IMR-90 (cell line): ENCODE measurements at places on chromosomes 1 and 21. TPM values are rescaled to one million over a fixed set of nuclear protein-coding genes. Genes with fewer than 3 reads are reported as not detected.

UBL4B gene
- polyA plus RNA-seq: not detected in 2 replicates

DYNLT5 gene
- polyA plus RNA-seq: 0.09 and 0.12 TPM in 2 replicates

AGBL4 gene
- polyA plus RNA-seq: not detected in 2 replicates

AMY2A gene
- polyA plus RNA-seq: not detected in 2 replicates

ERICH3 gene
- not detected in 2 replicates for polyA plus RNA-seq

DCDC2B gene
- not detected in 2 replicates for polyA plus RNA-seq

RUNX3 gene
- polyA plus RNA-seq: 0.07 TPM in 2 replicates

FLG gene
- polyA plus RNA-seq: under 0.01 TPM in 1 of 2 replicates, not detected in the other

PGLYRP4 gene
- polyA plus RNA-seq: not detected in 2 replicates

RORC gene
- not detected in 2 replicates for polyA plus RNA-seq

SERTAD4 gene
- 0.07 and 0.22 TPM in 2 replicates for polyA plus RNA-seq

AMY1C gene
- not detected in 2 replicates for polyA plus RNA-seq

RHOU gene
- 0.27 and 0.44 TPM in 2 replicates for polyA plus RNA-seq
